ENCODE measurements at places on chromosomes 1 and 21.

DNA sequence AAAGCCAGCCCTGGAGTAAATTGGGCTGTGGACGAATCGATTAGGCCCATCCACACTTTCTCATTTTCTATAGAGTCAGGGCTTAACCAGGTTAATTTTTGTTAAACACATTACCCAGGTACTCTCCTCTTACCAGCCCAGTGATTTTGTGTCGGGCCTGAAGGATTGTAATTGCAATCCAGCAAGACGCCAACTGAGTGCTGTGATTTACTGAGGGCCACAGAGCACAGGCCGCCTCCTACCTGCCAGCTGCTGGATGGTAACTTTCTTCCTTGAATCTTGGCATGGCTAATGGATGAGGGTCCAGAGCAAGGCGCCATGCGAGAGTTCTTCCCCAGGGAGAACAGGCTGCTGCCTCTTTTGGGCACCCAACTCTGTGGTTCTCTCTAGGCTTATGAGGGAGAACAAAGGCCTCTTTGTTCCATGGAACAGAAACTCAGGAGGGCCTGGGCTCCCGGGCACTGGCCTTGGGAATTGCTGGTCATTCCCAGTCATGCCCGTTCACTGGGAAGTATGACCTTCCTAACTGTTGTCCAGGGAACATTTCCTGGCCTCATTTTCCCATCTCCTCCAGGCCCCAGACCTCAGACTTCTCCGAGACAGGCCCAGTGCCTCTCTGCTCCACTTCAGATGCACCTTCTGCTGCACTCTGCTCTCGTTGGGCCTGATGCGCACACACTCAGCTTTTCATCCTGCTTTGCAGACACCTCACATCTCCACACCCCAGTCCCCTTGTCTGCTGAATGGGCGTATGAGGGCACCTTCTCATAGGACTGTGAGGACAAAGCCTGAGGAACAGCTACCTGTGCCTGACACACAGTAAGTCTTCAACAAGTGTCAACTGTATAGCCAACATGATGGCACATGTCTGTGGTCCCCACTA lies 57.3 kb downstream of the SYF2 start:
- DNase-seq, result no peak

- DNase-seq, result no peak
These were observed 561 bp downstream of the CD1E start for GRCh38 chr1:158354255-158354654.

DNA sequence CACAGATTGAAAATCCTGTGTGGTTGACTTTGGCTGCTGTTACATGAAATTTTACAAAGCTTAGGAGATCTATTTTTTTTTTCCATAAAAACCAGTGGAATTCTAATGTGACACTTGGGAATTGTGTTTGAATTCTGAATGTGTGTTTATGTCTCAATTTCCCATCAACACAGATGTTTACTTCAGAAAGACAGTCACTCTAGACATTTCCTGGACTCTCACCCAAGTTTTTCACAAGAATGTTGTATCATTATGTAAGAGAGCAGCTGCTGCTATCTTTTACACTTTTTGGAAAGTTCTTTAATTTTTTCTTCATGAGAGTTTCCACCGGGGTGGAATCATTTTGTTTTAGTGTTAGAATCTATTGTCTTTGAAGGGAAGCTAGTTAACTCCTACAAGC lies 210.1 kb downstream of the GIPC2 start:
- DNase-seq, result no peak

DNA sequence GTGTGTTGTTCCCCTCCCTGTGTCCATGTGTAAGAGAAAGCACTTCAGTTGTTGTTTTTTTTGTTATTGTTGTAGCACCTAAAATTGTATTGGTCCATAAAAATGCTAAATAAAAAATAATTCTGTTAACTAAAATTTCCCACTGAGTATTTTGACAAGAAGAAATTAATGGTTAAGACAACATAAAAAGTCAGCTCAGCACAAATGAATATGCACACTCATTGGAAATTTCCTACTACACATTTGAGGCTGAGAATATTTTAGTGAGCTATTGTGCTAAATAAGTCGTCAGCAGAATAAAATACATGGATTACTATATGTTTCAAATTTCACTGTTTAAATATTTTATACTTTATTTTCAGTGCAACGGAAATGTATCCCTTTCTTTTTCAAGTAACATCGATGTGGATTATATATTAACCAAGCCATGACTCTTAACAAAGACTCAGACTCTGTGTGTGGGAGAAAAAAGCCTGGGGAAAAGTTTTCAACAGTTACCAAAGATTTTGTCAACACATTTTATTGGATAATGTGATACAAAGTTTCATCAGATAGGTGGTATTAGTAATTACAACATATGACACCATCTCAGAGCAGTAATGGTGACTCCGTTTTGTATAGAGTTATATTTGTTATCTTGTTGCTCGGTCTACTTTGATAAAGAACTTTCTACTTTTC lies 63.4 kb downstream of the LYPLAL1 start:
- DNase-seq, result no peak

DNA sequence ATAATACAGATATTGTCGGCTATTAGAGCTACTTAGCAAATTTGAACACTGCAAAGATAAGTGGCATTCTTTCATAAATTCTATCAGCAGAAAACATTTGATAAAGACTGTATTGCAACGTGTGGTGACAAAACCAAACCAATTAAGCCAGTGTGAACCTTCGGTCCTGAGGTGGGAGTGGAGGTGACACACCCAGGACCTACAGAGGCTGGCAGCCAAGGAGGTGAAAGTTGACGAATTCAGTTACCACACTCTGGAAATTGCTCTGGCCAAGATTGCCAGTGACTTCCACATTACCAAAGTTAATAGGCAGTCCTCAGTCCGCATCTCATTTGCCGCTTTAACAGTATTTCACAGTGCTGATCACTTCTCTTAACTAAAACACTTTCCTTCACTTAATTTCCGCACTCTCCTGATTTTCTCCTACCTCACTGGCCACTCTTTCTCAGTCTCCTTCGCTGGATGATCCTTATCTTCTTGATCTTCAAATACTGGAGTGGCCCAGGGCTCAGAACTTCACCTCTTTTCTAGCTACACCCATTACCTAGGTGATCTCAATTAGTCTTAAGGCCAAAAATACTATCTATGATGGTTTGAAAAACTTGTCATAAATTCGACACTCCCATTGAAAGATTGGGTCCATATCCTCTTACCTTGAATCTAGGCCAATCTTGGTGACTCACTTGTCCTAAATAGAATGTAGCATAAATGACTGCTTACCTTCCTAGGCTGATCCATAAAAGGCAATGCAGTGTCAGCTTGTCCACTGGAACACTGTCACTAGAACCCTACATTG lies 5.1 kb upstream of the CDC42BPA start:
- DNase-seq, result no peak

DNA sequence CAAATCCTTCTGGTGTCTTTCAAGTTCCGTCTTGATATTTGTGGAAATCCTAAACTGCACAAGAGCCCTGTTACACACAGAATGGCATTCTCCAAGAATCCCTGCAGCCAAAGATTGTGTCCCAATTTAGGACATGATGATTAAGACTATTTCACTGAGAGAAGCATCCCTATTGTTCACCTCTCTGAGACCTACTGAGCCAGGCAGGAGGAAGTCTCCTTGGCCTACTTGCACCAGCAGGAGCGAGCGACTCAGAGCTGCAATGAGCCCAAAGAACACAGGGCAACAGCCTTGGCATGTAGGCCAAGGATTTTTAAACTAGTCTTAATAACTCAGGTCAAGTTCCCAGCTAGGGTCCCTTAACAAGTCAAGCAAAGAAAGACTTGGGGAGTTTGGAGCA lies 79.4 kb upstream of the RUNX1 start:
- no peak for DNase-seq

GRCh38 chr1:207040181-207040533 lies 7.6 kb upstream of the C1orf116 start:
- DNase-seq, result no peak

- DNase-seq, result no peak
These were observed 36.0 kb upstream of the SCMH1 start for GRCh38 chr1:41278076-41278475.

GRCh38 chr1:44408632-44409602 lies 3.9 kb downstream of the RNF220 start:
- peak; percentile 36 for DNase-seq

DNA sequence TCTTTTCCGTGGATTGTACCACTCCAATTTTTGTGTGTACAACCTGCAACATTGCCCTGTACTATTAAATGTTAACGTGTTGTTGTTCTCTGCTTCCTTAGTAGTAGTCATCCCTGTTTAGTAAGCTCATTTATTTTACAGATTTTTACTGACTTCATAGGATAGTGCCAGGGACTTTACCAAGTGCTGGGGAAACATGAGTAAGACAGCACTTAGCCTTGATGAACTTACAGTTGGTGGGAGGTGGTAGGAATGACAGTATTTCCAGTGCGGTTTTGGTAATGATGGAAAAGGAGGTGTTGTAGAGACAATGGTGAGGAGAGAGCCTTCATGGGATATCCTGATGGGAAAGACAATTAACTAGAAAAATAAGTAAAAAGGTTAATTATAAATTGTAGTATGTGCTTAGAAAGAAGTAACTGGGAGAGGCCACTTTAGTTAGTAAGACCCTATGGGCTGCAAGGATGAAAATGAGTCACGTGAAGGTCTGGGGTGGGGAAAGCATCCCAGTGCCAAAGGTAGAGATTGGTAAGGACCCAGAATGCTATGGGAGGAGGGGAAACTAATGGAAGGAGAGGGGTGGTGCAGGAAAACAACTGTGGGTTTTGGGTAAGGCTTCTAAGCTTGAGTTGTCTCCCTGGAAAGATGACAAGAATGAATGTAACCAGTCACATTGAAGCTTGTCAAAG lies 1.7 kb downstream of the RLF start:
- no peak for DNase-seq

DNA sequence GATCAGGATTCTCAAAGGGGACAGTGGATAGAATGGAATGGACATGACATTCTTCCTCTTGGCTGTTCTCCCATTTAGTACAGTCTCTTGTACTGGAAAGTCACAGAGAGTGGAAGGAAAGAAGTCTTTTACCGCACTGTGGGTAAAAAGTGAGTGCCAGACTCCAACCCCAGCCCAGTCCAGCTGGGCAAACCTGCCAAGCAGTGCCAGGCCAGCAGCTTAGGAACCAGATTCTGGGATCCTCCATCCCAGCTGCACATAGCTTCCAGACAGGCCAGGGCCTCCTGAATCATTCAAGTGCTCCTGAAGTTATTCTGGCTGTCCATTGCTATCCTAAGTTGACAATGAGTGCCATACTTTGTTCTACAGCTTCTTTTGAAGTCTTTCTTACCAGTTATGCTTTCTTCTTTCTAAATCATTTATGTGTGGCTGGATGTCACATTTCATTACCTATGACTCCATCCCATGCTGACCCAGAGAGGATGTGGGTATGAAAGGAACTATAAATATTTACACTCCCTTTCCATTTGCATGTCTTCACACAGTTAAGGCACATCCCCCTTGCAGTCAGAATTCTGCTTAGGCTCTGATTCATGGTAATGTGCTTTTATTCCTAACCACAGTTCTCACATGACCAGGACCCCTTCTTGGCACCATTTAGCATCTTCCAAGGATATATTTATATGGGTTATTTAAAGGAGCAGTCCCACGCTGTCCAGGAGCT lies 88.9 kb downstream of the AK5 start:
- DNase-seq, result no peak

DNA sequence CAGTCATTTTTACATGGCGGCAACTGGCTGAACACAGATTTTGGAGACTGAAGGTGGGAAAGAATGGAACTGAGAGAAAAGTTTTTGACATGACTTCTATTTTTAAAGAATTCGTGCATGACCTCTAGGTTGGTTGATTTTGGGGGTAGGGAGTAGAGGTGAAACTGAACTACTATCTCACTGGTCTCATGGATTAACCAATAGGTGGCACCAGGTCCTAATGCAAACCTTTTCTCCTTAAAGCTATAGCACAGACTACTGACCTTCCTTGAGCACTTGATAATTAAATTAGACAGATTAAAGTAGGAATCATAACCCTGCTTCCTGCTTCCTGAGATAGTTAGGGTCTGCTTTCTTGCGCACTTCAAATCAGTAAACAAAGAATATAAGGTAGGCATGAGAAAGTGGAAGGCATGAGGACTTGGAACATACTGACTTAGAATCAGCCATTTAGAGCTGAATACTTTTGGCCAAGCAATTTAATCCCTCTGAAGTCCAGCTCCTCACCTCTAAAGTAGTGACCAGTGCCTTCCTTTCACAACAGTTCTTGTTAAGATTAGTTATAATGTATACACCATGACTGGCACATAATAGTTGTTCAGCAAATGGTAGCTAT lies 206.0 kb downstream of the CENPF start:
- no peak for DNase-seq

GRCh38 chr1:201499795-201500669 lies 6.9 kb downstream of the CSRP1 start:
- DNase-seq, result no peak

DNA sequence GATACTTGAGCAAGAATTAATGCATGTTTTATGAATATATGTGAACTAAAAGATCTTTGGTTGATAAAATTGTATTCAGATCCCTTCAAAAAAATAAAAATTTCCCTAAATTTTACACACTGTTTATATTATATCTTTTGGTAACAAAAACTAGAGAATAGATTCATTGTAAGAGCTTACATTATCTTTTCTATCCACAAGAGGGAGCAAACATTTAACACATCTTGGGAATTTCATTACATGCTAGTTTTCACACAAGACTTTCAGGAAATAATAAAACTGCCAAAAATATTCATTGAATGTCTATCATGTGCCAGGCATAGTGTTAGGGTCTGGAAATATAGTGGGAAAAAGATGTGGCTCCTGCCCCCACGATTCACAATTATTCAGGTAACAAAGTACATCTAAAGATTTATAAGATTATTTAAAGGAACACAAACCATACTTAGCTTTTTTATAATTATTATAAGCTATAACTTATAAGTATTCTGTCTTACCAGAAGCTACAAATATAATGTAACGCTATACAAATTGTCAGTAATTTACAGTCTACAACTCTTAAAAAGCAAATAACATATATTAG lies 30.6 kb downstream of the FAF1 start:
- no peak for DNase-seq

- DNase-seq, result no peak
These were observed 109.5 kb upstream of the F3 start for GRCh38 chr1:94651076-94651475.

- DNase-seq, result no peak
These were observed 4.2 kb downstream of the TENT5C start for GRCh38 chr1:117610036-117610435.

DNA sequence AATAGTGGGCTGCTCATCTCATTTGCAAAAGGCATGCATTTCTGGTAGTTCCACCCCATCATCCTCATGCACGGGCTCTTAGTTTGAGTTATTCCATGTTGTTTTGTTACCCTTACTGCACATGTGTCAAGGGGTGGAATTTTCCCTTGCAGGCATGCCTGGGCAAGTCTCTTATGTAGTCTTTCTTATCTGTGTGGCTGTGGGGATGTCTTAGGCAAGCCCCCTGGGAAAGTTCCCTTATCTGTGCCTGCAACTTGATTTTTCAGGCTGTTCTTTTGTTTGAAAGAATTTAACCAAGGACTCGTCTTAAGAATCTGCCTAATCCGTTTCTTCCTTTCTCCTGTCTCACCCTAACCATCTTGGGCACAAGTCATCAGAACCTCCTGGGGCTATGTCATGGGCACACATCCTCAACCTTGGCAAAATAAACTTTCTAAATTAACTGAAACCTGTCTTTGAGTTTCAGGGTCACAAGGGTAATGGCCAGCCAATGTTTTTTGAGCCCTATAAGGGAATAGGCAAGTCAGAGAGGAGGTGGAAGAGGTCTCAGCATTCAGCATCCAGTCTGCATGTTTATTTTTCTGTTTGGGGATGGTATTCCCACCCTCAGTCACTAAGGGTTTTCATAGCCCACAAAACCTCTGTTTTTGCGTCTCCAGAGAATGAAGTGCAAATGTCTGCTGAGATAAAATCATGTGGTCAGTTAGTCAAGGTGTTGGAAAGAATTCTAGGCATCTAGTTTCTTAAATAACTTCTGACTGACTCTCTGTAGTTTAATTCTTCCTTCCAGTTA lies 579.7 kb downstream of the PLA2G4A start:
- no peak for DNase-seq
